ENCODE measurements at places on chromosomes 5 and 9. TPM values are rescaled to one million over a fixed set of nuclear protein-coding genes. Genes with fewer than 3 reads are reported as not detected.

GRCh38 chr5:172172912-172173563 is 15.0 kb downstream of the STK10 start:
- peak; percentile 35 for DNase-seq

DNA sequence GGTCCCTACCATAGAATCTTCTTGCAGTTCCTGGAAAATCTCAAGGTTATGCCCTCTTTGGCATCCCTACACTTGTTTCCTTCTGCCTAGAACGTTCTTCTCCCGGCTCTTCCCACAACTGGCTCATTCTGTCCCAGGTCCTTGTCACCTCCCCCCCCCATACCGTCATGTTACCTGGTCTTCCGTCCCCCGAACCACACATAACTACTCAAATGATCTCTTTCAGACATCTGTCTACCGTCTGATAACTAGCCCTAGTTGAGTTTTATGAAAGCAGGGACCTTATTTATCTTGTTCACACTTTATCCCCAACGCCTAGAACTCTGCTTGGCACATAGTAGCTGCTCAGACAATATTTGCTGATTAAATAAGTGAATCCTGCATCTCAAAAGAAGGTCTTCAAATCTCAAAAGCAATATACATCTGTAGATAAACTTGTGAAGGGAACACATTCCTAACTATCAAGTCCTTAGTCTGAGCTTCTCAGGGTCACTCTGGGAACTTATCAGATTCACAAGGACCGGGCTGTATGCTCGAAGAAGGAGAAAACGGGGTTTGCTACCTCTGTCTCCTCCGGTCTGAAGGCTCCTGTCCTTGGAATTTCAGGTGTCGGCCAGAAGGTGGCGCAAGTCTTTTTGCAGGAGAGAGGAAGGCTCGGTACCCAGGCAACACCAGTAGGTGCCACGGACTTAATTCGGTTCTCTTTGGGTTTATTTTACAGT is 30.0 kb downstream of the LCP2 start:
- DNase-seq = peak; percentile 81

GRCh38 chr5:176742246-176743105 is 67.9 kb upstream of the UNC5A start:
- DNase-seq = no peak

- no peak for DNase-seq
Measured at GRCh38 chr5:10562201-10563109, 1.4 kb upstream of the ANKRD33B start.

- DNase-seq = no peak
Measured at GRCh38 chr5:78727786-78728761, 79.5 kb upstream of the LHFPL2 start.

Gene F2R
- 106 TPM for polyA plus RNA-seq

Gene TOPORS
- 13.9 TPM for polyA plus RNA-seq

Gene OR1L4
- polyA plus RNA-seq = not detected
